ENCODE measurements at places on chromosomes 2 and 18. TPM values are rescaled to one million over a fixed set of nuclear protein-coding genes. Genes with fewer than 3 reads are reported as not detected.

Gene RAD51AP2
- total RNA-seq: not detected

Gene MSTN
- total RNA-seq: not detected

Gene SLC39A10
- total RNA-seq: 19.3 TPM

Gene DAW1
- total RNA-seq: 2.4 TPM

Gene FN1
- total RNA-seq: 186 TPM
